Stimulated activated CD8-positive, alpha-beta memory T cell treated with anti-CD3 and anti-CD28 coated beads, Interleukin-15, amount 100 ng/mL, for 24 hours (primary cell): ENCODE measurements at places on chromosomes 5 and 9.

- DNase-seq, result no peak
These were observed 79.9 kb upstream of the ANKRD55 start for GRCh38 chr5:56313004-56313531.

GRCh38 chr5:138096997-138097828, 13.4 kb downstream of the WNT8A start:
- DNase-seq, result no peak

- no peak for DNase-seq
These were observed 226.3 kb downstream of the SMARCA2 start for GRCh38 chr9:2241461-2241835.

DNA sequence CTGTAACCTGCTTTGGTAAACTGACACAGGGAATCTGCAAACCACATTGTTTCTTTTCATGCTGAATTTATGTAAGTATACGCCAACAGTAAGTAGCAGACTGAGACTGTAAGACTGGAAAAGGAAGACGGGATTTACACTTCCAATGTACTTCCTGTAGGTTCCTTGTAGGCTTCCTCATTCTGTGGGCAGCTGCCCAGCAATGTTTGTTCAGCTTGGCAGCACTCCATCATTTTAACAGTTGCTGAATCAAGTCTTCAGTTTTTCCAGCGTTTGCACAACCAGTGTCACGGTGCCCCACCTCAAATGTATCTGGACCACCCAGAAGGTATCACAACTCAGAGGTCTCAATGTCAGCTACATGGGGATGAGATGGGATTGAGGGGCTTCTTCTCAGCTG, 232.6 kb downstream of the PRDM9 start:
- no peak for DNase-seq

DNA sequence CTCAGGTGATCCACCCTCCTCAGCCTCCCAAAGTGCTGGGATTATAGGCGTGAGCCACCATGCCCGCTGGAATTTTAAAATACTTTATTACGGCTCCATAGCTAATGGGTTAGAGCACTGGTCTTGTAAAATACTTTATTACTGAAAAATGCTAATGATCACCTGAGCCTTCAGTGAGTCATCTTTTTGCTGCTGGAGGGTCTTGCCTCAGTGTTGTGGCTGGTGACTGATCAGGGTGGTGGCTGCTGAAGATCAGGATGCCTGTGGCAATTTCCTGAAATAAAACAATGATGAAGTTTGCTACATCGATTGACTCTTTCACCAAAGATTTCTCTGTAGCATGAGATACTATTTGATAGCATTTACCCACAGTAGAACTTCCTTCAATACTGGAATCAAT, 26.0 kb upstream of the GNE start:
- no peak for DNase-seq

- no peak for DNase-seq
These were observed 15.4 kb upstream of the VDAC1 start for GRCh38 chr5:134020188-134020587.

- no peak for DNase-seq
These were observed 215.7 kb upstream of the ELL2 start for GRCh38 chr5:96177303-96177869.

- DNase-seq, result no peak
These were observed 72.3 kb downstream of the XRCC4 start for GRCh38 chr5:83149671-83150070.

- no peak for DNase-seq
These were observed 109.1 kb upstream of the TRPC7 start for GRCh38 chr5:136474466-136474865.

GRCh38 chr5:143865426-143866025, 53.6 kb downstream of the HMHB1 start:
- DNase-seq, result no peak

- peak; percentile 32 for DNase-seq
These were observed 21.5 kb downstream of the TPPP start for GRCh38 chr5:671459-672328.

- no peak for DNase-seq
These were observed 303.2 kb downstream of the ACTL7B start for GRCh38 chr9:108552459-108553040.

DNA sequence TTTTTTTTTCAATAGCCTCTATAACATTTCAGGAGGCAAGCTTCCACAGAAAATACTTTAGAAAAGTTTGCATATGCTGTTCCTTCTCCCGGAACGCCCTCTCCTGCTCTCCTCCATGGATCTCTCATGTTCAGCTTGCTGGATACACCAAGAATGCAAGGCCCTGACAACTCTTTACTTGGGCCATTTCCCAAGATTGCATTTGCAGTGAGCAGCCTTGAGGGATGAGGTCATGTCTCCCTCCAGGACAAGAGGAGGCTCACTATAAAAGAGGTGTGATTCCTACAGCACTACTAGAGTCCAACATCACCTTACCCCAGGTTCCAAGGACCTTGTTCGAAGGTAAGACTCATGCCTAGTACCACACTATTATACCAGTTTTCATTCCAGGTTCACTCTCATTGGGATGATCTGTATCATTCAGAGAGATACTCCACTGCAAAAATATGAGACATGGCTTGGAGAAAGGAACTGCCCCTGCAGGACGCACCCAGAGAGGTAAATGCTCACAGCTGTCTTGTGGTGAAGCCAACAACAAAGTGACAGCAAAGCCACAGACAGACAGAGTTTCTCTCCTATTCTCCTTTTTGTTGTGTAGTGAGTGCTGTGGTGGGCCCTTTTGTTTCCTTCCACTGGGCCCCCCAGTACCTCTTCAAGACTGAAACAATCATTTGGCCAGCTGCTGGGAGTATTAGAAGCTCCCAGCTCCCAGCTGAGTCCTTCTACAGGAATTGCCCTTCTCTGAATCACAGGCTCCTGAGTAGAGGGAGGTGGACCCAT, 151.7 kb upstream of the ZNF366 start:
- DNase-seq, result no peak

GRCh38 chr9:77063645-77064285, 44.3 kb downstream of the FOXB2 start:
- no peak for DNase-seq

DNA sequence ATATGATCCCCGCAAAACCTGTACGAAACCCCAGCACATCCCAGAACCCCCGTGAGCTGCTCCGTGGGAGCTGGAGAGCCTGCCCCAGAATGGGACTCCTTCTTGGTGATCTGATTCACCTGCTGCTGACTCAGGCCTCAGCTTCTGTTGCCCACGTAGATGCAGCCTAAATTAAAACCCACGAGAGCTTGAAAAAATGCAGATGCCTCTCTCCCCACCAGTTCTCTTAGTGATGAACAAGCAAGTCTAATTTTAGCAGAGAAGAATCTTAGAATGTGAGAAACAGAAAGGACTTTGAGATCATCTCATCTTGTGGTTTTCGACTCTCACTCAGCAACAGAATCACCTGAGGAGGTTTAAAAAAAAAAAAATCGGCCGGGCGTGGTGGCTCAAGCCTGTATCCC, 57.6 kb downstream of the TMOD1 start:
- no peak for DNase-seq

- DNase-seq, result no peak
These were observed 71.2 kb downstream of the EPB41L4B start for GRCh38 chr9:109249615-109250014.

DNA sequence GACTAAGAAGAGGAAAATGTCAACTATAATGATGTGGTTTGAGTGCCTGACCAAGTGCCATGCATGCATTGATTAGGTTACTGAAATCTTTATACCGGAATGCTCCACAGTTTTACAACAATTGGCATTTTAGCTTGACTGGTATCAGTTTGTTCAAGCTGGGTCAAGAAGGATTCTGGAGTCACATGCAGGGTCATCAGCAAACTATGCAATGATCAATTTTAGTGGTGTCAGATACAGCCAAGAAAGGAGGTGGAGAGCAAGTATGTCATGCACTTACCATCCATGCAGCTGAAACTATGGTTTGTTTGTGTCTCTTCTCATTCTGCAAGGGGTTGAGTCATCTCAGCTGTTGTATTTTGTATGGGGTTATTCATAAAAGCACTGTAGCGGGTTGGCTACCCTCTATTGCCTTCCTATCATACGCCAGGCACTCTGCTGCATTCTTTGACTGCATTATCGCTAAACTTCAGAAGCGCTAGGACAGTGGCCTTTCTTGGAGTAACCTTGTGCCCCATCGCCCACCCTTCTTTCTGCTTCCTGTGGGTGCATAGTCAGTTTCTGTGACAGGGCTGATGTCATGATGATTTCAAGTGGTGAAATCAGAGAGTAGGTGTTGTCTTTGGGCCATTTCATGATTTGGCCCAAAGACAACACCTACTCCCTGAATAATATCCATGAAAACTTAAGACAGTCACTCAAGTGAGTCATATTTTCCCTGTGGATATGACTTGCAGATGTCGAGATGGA, 145.4 kb downstream of the MTX3 start:
- DNase-seq, result no peak

DNA sequence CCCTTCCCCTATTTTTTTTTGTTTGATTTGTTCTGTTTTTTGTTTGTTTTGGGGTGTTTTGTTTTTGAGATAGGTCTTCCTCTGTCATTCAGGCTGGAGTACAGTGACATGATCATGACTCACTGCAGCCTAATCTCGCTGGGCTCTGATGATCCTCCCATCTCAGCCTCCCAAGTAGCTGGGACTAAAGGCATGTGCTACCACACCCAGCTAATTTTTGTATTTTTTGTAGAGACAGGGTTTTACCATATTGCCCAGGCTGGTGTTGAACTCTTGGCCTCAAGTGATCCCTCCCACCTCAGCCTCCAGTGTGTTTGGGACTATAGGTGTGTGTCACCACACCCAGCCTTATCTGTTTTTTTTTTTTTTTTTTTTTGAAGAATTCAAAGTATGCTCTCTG, 605.4 kb downstream of the DNAH5 start:
- no peak for DNase-seq

GRCh38 chr5:64505769-64506566, at the start of gene RGS7BP:
Gene RGS7BP, plus strand, starts transcription at chr5:64506015. Its CDS starts 610 bp downstream, at chr5:64506625.
- no peak for DNase-seq

DNA sequence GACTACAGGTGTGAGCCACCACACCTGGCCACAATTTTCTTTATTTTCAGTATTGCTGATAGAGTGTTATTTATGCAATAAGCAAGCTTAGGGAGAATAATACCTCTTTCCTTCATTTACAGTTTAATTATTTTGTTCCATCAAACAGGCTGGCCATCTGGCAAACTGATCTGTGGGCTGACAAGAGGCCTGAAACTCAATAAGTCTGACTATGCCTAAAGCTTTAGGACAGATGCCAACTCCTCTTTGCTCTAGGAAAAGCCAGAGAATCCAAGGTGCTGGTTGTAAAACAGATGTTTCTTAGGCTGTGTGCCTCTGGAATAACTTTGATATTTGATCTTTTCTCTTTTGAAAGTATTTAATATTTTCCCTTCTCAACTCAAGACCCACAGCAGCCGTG, 98.4 kb downstream of the TARS1 start:
- DNase-seq, result no peak

- no peak for DNase-seq
These were observed 730 bp downstream of the ZMYND19 start for GRCh38 chr9:137589441-137590122.
